Cerebellum (tissue), 4 donors: ENCODE measurements at places on chromosomes 1 and 21.

GRCh38 chr1:184867866-184868689 lies 106.2 kb downstream of the NIBAN1 start:
- no peak for DNase-seq

GRCh38 chr1:73065339-73066041 lies 783.2 kb upstream of the NEGR1 start:
- no peak for DNase-seq

- DNase-seq = no peak
Measured at GRCh38 chr1:15352128-15352957, 57.3 kb upstream of the EFHD2 start.

- DNase-seq = no peak
Measured at GRCh38 chr1:160726114-160726497, 12.9 kb upstream of the SLAMF7 start.

- no peak for DNase-seq
Measured at GRCh38 chr1:11795238-11795890, 10.4 kb downstream of the MTHFR start.
